ENCODE measurements at places on chromosomes 11 and 22.

- no peak for DNase-seq
Observed at GRCh38 chr22:50473855-50474671, 772 bp downstream of the SBF1 start.

DNA sequence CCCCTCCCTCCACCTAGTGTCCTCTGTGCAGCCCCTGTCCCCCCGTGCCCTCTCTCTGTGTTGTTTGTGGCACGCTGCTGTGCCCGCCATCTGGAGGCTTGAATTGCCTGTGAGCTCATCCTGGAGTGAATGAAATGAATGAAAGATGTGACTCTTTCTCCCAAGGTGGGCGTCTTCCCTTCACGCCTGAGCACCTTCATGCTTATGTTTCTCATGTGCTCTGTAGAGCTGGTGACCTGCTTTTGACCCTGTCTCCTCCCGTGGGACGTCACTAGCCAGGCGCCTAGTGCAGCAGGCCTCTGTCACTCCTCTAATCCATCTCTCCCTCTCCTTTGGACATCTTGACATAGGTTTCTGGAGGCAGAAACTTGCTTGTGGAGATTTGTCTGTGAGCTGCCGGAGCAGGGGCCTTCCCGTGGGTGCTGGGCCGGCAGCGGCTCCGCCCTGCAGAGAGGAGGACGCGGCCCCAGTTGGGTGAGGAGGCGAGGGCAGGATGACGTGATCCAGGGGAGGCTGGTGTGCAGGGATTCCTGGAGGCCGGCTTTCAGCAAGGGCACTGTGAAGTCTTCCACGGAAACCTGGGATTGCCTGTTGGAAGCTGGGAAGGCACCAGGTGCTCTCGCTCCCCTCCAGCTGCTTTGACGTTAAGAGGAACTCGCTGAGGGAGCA lies 40.6 kb downstream of the MUC6 start:
- DNase-seq: no peak

- DNase-seq: no peak
Observed at GRCh38 chr11:30016588-30017363, at the start of gene KCNA4. Gene KCNA4, minus strand, starts transcription at chr11:30017030. Its CDS starts 4,352 bp downstream, at chr11:30012678.

- no peak for DNase-seq
Observed at GRCh38 chr11:113338730-113339129, 24.3 kb downstream of the TTC12 start.

DNA sequence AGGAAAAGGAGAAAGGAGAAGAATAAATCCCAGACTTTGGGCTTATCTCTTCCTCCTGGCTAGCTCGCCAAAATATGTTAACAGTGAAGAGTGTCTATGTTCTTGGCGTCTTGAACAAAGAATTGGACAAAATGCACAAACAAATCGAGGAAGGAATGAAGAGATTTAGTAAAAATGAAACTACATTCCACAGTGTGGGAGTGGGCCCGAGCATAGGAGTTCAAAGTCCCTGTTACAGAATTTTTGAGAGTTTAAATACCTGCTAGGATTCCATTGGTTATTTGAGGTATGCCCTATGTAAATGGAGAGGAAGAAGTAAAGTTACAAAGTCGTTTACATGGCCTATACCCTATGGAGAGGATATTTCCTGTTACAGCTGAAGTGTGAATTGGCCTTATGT lies 525.1 kb upstream of the CNTN5 start:
- DNase-seq: no peak

- no peak for DNase-seq
Observed at GRCh38 chr11:2212411-2213251, 41.0 kb upstream of the TH start.

GRCh38 chr11:9689721-9690120 lies 25.8 kb downstream of the SWAP70 start:
- DNase-seq: no peak

GRCh38 chr22:26901198-26901816 lies 243.9 kb downstream of the MIAT start:
- no peak for DNase-seq

GRCh38 chr11:95595541-95595940 lies 194.0 kb downstream of the FAM76B start:
- no peak for DNase-seq

- DNase-seq: no peak
Observed at GRCh38 chr11:3169255-3170043, 4.3 kb upstream of the OSBPL5 start.

DNA sequence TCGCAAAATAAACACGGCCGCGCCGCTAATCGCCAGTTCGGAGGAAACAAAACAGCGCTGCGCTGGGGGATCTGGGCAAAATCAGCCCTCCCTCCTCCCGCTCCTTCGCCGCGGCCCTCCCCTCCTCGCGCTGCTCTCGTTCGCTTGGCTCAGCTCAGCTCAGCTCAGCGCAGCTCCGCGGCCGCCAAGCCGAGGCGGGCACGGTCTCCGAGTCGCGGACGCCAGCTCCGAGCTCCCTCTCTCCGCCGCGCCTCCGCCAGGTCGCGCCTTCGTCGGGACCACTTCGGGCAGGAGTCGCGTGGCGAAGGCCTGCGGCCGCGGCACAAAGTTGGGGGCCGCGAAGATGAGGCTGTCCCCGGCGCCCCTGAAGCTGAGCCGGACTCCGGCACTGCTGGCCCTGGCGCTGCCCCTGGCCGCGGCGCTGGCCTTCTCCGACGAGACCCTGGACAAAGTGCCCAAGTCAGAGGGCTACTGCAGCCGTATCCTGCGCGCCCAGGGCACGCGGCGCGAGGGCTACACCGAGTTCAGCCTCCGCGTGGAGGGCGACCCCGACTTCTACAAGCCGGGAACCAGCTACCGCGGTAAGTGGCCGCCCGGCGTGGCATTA lies at the start of gene SPON1:
SPON1 (plus strand) TSS at position 162 of the 607 bp plus-strand sequence; CDS start at position 344, 182 bp downstream.
- no peak for DNase-seq

GRCh38 chr22:50148991-50149721 lies 21.4 kb upstream of the PANX2 start:
- no peak for DNase-seq

GRCh38 chr11:843818-844692 lies 1.4 kb downstream of the TSPAN4 start:
- DNase-seq: peak; percentile 76

- no peak for DNase-seq
Observed at GRCh38 chr22:36183446-36183845, 18.2 kb downstream of the APOL4 start.

- no peak for DNase-seq
Observed at GRCh38 chr22:31583861-31584485, 78.0 kb downstream of the PISD start.

DNA sequence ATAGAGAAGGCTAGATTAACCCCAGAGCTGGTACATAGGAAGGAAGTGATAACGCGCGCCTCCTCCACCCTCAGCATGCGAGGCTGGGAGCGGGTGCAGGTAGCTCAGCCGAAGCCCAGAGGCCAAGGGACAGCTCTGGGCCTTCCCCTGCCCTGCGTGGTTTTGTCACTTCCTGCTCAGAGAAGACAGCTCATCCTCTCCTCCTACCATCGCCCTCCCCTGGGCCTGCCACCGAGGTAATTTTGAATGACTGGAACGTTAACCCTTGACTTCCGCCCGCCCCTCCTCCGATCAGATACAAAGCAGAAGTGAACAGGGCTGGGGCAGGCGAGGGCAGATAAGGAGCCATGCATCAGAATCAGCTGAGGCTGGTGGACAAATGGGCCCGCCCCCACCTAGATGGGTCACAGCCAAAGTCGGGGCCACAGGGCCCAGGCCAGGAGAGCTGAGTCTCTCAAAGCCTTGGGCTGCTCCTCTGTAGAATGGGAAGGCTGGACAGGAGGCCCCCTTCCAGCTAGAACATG lies 1.6 kb downstream of the RAC2 start:
- DNase-seq: no peak

DNA sequence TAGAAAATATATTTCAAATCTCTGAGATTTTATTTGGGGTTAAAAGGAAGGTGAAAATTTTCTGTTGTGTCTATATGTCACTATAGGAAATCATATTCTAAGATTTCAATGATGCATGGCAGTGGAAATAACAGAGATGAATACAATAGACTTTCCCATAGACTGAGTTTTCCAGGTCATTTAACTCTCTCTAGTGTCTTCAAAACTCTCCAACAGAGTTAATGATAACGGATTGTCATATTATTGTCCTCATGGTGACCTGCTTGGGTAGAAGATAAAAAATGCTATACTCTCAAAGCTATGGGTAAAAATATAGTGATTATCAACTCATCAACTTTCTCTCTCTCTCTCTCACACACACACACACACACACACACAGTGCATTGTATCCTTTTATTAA lies 312.9 kb downstream of the CNTN5 start:
- no peak for DNase-seq

GRCh38 chr11:122645847-122646246 lies 9.7 kb upstream of the UBASH3B start:
- no peak for DNase-seq

DNA sequence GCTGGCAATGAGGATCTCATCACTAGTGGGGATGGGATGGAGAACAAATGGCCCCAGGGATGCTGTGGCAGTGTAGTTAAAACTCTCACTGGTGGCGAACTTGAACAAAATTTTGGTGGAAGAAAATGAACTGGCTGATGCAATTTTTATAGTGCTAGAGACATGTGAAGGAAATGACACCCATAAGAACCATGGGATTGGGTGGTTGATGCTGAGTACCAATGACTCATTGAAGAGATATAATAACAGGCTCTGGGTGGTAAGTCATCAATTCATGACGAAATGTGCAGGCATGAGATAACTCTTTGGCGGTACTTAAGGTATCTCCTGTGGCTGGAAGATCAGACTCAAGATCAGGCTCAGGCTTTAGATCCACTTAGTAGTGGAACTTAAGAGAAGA lies 172.9 kb upstream of the DDI1 start:
- DNase-seq: no peak

- peak; percentile 29 for DNase-seq
Observed at GRCh38 chr22:33923660-33924246, 3.5 kb upstream of the LARGE1 start.

DNA sequence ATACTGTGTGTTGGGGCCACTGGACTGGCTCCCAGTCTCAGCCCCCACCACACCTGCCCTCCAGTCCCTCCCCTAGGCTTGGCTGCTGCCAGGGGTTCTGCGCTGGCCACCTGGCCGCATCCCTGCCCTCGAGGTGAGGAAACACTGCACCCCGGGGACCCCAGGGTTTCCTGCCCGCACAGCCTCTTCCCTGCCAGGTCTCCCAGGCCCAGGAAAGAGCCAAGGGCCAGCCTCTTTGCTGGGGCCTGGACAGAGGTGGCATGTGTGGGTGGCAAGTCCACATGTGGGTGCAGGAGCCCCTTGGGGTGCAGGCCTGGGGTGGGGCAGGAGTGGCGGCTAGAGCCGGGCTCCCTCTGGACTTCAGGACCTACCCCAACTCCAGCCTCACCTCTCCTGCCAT lies 2.5 kb downstream of the EPS8L2 start:
- no peak for DNase-seq

DNA sequence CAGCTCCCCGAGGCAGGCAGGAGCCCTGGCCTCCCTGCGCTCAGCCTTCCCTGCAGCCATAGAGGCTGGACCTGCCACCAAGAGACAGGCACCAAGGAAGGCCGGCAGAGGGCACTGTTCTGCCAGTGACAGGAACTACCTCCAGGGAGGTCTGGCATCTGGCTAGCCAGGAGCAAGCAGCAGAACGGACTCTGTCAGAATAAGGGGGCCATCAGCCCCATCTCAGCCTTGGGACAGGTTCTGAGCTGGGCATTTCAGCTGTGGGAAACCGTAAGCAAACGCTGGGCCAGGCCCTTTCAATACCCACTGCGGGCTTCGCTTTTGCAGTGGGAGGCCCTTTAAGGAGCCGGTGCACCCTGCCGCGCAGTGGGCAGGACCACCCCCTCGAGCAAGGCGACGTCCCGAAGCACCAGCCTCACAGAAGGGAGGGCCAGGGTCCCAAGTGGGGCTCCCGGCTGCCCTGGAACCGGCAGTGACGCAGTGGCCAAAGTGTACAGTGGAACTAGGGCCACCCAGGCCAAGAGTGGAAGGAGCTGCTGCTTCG lies 18.2 kb downstream of the IFT27 start:
- DNase-seq: peak; percentile 79

DNA sequence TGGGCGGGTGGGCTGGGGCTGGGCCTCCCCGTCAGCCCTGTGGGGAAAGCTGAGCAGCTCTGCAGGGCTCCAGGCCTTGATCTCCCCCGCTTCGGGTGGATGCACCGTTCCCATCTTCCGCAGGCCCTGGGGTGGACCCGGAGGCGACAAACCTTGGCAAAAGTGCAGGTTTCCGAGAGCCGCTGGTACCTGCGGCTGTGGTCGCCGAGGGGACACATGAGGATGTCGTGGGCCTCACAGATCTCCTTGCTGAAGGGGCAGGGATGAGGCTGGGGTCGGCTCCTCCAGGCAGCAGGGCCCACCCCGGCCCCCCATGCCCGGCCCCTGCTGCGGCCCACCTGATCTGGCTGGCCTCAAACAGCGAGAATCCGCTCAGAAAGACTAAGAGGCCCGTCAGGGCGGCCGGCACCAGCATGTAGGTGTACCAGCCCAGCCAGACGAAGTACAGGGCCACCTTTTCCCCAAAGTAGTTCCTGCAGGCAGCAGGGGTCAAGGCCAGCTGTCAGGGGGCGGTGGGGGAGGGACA lies 11.8 kb downstream of the ANO9 start:
- no peak for DNase-seq

DNA sequence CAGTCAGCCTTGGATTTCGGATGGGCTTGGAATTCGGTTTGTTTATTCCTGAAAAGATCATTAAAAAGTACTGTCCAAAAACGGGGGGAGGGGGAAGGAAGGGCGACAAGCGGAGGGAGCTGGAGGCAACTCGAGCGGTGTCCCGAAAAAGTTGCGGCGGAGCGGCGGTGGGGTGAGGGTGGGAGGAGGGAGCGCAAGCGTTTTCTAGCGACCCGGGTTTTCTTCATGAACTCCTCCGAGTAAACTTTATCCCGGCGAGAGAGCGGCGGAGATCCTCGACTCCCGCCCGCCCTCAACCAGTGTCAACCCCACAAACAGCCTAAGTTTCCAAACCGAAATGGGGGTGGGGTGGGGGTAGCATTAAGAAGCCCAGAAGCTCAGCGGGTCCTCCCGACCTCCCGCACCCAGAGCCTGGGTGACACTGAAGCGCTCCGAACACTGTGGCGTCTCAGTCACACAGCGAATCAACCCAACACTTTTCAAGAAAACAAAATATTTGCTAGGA lies 133.0 kb upstream of the C11orf58 start:
- peak; percentile 24 for DNase-seq

GRCh38 chr11:18308242-18308641 lies 13.7 kb downstream of the HPS5 start:
- no peak for DNase-seq
